Cerebellar cortex (tissue), 1 donor: ENCODE measurements at places on chromosomes 5 and 9.

DNA sequence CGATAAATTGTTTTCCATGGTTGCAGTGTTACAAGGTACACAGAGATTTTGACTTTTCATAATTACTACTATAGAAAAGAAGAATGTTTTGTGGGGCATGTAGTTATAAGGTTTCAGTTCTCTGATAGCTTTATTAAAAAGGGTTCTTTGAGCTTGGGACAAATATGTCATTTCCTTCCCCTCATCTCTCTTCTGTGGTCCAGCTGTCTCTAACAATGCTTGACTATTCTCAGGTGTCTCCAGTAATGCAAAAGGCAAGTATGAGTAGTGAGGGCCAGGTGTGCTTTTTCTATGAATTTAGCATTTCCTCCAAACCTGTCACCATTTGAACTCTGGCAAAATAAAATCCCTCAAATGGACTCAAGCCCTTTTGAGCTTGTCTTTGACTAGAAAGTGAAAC is 84.3 kb downstream of the SLF1 start:
- no peak for DNase-seq

DNA sequence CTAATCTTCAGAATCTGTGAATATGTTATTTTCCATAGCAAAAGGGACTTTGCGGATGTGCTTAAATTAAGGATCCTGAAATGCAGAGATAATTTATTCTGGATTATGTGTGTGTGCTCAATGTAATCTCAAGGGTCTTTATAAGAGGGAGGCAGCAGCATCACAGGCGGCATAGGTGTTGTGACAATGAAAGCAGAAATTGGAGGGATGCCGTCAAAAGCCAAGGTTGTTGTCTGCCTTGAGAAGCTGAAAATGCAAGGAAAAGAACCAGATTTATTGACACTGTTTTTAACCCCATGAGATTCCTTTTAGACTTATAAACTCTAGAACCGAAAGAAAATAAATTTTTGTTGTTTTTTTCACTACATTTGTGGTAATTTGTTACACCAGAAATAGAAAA is 948.5 kb downstream of the TLE4 start:
- no peak for DNase-seq

DNA sequence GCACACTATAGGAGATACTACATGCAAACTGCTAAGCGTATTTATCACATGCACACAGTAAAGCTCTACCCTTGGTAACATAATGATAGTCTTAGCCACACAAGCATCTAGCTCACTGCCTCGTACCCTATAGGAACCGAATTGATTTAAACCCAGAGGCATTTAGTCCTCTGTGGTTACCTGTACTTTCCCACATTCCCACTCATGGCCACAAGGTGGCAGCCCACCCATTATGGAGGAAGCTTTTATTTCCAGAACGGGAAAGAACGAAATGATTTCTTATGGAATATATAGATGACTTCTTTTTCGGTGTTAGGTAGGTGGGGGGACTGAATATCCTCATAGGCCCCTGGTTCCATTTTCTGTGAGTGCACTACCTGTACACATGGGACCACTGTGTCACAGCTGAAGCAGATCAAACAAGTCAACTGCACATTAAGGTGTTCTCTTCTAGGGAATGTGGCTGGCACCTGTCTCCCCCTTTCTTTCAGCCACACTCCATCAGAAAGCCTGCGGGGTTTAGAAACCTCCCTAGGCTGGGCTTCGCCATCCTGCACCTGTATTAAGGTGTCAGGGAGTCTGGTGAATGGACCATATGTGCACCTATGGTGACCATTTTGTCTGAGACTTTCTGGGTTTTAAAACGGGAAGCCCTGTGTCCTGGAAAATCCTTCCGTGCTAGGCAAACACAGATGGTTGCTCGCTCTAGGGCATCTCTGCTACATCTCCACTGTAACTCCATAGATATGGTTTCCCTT is 313.2 kb downstream of the SLIT3 start:
- DNase-seq: peak; percentile 86

GRCh38 chr9:96137671-96138429 is 164.1 kb downstream of the HSD17B3 start:
- DNase-seq: no peak

GRCh38 chr9:90568667-90569066 is 74.0 kb downstream of the DIRAS2 start:
- peak; percentile 25 for DNase-seq

- peak; percentile 32 for DNase-seq
Measured at GRCh38 chr5:64165500-64166200, at the start of gene RNF180. TSS of gene RNF180 (plus strand) at chr5:64165843. CDS start at chr5:64200808, 34,965 bp downstream.

DNA sequence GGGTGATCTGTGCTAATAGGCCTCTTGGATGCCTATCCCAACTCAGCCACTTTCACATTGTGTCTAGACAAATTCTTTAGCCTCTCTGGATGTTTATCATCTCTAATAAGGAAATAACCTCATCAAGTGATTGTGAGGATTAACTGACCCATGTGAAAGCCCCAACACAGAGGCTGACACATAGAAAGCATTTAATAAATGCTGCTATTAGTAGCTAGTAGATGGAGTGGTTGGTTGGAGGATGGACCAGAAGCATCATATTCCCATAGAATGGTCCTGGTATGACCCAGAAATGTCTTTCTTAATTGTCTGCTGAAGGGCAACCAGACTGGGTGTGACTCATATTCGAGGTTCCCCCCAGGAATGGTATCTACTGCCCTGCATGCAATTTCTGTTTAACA is 124.4 kb downstream of the PIK3R1 start:
- no peak for DNase-seq

GRCh38 chr5:176675676-176676360 is 28.5 kb downstream of the TSPAN17 start:
- DNase-seq: peak; percentile 74

DNA sequence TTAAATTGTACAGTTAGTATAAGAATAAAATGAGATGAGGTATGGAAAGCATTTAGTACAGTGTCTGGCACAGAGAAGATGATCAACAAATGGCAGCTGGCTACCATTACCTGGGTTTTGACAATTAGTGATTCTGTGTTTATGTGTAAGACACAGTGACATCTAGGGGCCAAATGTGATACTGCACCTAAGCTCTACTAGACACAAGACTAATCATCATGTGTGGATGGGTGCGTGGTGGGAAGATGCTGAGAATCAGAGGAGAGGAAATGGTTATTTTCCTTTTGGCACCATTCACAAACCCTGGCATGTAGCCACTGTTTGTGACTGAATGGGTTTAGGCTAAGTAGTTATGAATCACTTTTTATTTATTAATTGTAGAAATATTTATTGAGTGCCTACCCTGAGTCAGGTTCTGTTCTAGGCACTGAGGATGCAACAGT is 109.8 kb upstream of the TBC1D2 start:
- no peak for DNase-seq

DNA sequence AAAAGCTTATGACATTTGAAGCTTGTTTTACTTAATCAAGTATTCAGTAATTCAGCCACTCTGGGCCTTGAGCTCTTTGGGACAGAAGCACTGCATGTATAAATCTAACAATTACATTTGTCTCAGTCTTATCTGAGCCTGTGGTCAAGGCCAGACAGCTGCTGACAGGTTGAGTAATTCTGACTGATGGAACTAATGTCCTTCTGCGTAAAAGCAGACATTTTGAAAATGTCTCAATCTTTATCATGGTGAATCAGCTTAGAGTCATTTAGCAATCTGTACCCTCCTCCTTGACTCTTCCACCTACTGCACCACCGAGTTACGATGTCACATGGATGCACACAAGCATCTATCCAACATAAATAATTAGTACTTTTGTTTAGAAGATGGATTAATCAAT is 400.0 kb downstream of the ARRDC3 start:
- no peak for DNase-seq

DNA sequence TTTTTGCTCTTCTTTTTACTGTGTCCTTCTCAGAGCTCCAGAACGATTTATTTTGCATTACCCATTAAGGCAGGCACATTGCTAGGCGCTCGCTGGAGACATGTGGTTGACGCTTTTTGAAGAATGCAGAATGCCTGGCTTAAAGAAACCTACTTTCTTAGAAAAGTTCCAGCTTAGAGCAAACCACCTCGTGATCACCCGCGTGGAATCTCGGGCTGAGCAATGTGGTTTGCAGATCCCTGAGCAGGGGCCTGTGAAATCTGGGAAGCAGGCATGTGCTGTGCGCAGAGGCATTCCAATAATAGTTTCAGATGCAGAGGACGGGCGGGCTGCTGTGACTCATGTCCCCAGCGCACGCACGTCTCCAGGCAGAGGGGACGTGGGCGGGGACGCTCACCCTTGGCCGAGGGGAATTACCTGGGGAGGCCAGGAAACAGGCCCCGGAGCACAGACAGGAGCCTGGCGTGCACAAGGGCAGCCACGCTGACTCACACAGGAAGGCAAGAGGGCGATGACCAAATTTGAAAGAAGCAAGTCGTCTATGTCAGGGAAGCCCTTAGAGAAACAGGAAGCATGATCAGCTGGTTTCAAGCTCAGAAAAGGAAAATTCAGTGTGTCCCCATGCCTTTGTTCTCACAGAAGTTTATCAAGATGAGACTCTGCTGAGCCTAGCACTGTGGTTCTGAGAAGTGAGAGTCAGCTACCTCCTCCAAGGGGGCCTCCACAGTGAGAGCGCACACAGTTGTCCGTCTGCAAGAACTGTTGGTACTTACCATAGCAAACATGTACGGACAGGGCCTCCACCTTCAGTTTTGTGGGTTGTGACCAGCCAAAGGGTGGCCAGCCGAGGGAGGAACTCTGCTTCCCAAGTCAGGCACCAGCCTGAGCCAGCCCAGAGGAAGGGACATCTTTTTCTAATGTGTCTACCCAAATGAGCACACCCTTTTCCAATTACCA is 218.6 kb downstream of the PIK3R1 start:
- peak; percentile 4 for DNase-seq

DNA sequence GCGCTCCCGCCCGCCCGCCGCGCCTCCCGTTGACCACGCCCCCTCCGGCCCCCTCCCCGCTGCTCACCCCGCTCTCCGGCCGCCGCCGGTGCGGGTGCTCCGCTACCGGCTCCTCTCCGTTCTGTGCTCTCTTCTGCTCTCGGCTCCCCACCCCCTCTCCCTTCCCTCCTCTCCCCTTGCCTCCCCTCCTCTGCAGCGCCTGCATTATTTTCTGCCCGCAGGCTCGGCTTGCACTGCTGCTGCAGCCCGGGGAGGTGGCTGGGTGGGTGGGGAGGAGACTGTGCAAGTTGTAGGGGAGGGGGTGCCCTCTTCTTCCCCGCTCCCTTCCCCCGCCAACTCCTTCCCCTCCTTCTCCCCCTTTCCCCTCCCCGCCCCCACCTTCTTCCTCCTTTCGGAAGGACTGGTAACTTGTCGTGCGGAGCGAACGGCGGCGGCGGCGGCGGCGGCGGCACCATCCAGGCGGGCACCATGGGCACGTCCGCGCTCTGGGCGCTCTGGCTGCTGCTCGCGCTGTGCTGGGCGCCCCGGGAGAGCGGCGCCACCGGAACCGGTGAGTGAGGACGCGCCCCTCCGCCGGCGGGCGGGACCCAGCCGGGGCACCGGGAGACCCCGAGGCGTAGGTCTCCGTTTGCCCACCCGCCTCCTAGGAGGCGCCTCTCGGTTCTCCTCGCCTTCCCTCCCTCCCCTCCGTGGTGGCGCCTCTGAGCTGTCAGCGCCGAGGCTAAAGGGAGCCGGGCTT is at the start of gene VLDLR:
VLDLR (plus strand) TSS at position 66 of the 739 bp plus-strand sequence; CDS start at position 469, 403 bp downstream.
- peak; percentile 37 for DNase-seq

- no peak for DNase-seq
Measured at GRCh38 chr5:174192901-174193300, 147.4 kb downstream of the NSG2 start.

DNA sequence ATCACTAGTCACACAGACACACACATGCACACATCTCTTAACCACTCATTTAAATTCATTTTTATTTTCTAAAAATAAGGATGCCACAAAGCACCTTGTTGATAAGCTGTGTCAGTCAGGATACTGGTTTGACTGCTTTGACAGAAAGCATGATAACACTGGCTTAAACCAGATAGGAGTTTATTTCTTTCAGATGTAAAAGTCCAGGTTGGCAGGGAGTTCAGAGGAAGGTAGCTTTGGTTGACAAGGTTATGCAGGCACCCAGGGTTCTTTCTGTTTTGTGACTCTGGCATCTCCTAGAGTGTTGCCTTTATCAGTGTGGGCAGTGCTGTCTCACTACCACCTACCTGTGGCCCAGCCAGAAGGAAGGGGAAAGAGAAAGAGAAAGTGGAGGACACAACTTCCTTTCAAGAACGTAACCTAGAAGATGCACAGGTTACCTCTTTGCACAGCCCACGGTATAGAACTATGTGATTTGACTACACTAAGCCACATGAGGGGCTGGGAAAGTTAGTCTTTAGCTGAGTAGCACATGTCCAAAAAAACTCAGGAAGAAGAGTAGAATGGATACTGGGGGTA is 334.7 kb downstream of the OSTF1 start:
- no peak for DNase-seq

DNA sequence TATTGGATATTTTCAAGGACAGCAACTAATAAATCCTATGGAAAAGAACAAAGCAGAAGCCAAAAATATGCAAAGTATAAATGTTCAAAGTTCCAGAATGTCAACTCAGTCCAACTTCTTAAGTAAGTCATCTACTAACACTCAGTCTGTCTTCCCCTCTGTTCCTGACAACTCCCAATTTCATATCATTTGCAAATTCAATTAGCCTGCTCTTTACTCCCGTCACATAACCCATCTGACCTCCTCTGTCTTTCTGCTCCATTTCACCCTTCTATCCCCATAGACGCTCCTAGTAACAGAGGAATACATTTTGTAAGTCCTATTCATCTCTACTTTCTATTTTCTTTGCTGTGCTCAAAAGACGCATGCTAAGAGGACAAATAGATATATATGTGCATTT is 659.8 kb upstream of the MEF2C start:
- no peak for DNase-seq

DNA sequence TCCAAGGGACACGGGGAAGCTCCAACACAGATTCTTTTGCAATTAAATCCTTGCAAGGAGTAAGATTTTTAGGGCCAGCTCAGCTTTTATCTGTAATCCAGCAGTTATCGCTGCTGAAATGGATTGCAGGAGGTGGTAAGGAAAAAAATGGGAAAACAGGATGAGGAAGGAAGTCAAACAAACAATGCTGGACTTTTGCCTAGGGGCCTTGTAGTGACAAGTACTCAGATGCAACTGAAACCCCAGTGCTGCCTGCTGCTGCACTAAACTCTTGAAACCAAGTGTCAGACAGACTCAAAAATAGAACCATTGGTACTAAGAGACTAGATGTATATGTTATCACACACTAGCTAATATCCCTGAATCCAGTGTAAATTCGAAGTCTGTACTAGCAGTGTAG is 309.2 kb downstream of the CTNND2 start:
- no peak for DNase-seq

DNA sequence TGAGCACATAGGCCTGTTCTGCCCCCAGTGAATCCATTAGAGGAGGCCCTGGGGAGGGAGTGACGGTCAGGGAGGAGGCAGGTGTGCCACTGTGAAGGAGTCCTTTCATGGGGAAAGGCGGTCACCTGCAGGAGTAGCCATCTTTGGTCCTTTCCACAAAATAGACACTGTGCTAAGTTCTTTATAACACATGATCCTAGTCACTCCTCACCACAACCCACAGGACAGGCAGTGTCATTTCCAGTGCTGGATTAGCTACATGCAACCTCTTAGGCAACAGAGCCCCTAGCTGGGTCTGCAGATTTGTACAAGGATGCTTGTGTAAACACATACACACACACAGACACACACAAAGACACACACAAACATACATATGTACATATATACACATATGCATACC is 18.3 kb downstream of the DOCK2 start:
- DNase-seq: no peak

- DNase-seq: no peak
Measured at GRCh38 chr9:14888272-14888671, 22.0 kb downstream of the FREM1 start.
